ENCODE measurements at places on chromosomes 16 and 17. TPM values are rescaled to one million over a fixed set of nuclear protein-coding genes. Genes with fewer than 3 reads are reported as not detected.

GRCh38 chr16:23807028-23807427 lies 28.8 kb upstream of the PRKCB start:
- no peak for DNase-seq

The PRDM7 gene
- total RNA-seq = not detected

GRCh38 chr16:28184625-28185024 lies 27.1 kb downstream of the XPO6 start:
- no peak for DNase-seq

The DPEP2 gene
- 3.8 TPM for total RNA-seq

DNA sequence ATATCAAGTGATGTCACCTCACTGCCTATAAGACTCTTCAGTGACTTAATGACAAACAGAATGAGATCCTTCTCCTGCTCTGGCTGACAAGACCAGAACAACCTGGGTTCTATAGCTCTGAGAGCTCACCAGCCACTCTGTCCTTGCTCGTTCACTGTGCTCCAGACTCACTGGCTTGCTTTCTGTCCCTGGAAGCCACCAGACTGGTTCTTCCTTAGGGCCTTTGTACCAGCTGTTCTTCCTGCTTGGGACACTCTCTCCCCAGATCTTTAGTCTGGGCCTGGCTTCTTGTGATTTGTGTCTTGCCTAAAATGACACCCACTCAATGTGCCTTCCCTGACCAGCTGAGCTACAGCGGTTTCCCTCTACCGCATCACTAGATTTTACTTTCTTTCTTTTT lies 76.1 kb downstream of the FTO start:
- DNase-seq = no peak

GRCh38 chr16:2811703-2812471 lies 5.2 kb upstream of the PRSS21 start:
- DNase-seq = no peak

GRCh38 chr16:50388496-50388895 lies 19.7 kb upstream of the BRD7 start:
- no peak for DNase-seq
